ENCODE measurements at places on chromosomes 3 and 15.

GRCh38 chr3:108453565-108453964 lies 56.8 kb downstream of the MYH15 start:
- DNase-seq = no peak

DNA sequence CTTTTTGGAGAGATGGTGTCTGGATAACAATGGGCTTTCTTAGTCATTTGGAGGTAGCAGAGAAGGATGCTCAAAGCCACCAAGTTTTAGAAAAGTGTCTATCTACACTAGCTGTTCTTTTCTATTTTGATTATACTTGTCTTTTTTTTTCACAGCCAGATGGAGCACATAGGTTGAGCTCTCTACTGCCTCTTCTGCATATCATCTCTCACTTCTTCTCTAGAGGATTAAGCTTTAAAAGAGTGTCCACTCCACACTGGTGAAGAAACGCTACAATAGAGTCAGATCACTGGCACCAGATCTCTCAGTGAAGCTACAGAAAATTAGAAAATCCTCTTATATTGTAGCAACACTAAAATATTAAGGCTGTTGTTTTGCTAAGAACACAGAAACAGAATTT lies 145.3 kb upstream of the MBNL1 start:
- DNase-seq = no peak

DNA sequence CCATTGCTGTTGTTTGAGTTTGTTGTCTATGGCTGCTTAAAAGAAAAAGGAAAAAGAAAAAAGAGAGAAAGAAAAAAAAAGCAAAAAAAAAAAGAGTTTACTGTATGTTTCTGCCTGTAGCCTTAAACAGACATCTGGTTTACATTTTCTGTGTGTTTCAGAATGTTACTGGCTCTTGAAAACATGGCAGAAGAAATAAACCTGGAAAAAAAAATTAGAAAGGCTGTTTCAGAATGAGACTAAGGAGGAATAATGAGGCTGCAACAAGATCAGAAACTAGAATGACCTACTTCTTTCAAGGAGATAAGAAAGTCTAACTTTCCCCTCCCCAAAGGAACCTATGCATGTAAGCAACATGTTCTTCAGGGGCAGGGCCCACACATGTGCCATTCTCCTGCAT lies 292.1 kb downstream of the DIPK2A start:
- no peak for DNase-seq

DNA sequence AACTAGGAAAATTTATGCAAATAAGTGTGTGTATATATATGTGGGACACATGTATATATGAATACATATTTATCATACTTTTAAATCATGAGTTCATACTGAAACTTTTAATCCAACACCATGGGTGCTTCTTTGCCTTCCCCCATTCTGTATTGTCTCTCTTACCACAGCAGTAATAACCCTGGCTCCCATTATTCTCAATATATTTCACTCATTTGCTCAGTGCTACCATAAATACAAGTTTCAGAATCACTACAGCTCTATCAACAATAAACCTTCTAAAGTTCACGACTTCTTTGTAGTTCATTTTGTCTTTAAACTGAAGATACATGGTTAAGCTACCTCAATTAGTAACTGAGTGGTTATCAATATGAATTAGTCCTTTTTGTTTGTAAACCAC lies 82.2 kb downstream of the PCCB start:
- no peak for DNase-seq

DNA sequence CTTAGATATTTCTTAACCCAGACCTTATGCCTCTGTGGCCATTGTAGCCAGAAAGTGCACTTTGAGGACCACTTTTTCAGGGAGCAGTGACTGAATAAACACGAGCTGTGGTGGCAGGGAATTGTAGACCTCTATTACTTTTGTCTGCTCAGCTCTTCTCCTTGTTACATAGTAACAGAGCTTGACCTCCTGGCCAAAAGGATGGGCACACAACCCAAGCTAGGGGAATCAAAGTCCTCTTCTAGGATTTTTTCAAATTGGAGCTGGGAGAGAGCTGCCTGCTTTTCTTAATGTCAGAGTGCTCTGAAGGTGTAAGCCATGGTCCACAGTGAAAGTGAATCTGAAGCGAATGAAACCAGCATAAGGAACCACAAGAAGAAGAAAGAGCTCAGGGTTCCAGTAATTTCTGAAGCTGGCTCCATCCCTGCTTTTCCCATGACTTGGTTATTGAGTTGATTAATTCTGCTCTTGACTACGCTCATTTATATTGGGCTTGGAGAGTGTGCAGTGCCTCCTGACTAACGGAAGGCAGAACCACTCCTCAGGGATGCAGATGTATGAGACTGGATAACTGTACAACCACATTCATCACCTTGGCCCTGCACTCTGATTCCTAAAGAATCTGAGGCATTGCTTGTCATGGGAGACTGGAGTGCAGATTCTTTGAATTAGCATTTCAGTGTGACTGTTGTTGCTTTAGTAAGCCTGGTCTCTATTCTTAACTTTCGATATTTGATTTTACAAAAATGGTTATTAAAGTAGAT lies 60.9 kb downstream of the TLNRD1 start:
- DNase-seq = no peak

All from lower leg skin (tissue), 4 donors.